ENCODE measurements at places on chromosomes 5 and 9. TPM values are rescaled to one million over a fixed set of nuclear protein-coding genes. Genes with fewer than 3 reads are reported as not detected.

DNA sequence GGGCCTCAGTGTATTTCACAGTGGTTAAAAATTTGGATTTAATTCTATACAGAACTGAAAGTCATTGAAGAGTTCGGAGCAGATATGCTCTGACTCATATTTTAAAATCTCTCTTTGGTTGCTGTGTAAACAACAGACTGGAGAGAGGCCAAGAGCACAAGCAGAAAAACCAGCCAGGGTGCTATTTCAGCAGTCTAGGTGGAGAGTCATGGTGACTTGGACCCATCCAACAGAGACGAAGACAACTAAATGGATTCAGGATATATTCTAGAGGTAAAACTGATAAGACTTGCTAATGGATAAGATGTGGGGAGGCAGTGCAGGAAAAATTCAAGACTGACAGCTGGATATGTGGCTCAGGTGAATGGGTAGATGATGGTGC lies 168.9 kb downstream of the MAPKAP1 start:
- H3K4me1 ChIP-seq, result peaks cover 5% of the 10 kb centered on the region
- peaks cover 2% of the 10 kb centered on the region for H3K36me3 ChIP-seq
- no peak overlapping the region for H3K27ac ChIP-seq
- H3K27me3 ChIP-seq, result no peaks in the 10 kb centered on the region
- peak; percentile 77 for DNase-seq

DNA sequence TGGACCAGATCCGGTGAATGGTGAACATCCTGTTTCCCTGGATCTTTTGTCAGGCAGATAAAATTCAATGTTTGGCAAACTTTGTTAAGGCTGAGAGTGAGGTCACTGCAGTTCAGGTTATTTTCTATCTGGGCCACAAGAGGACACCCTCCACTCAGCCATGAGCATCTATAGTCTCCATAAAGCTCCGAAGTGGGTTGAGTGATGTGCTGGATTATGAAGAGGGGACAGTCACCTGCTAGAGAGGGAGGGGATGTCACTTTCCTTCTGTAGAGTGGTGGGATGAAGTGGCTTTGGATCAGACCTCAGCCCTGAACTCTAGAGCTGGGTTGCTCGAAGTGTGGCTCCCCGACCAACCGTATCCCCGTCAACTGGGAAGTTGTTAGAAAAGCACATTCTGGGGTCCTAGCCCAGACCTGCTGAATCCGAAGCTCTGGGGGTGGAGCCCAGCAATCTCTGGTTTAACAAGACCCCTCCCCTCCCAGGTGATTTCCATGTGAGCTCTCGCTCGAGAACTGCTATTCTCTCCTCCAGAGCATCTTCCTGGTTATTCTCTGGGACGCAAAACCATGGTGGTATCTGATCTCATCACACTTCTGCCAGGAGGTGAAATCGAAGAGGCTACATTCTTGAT lies 31.8 kb upstream of the FGF1 start:
- no peak overlapping the region for H3K27ac ChIP-seq
- DNase-seq, result peak; percentile 62
- no peak overlapping the region for H3K4me3 ChIP-seq
- no peaks in the 10 kb centered on the region for H3K27me3 ChIP-seq
- no peaks in the 10 kb centered on the region for H3K4me1 ChIP-seq

GRCh38 chr5:159198063-159199036 lies 11.0 kb downstream of the RNF145 start:
- H3K27me3 ChIP-seq, result no peaks in the 10 kb centered on the region
- no peaks in the 10 kb centered on the region for H3K4me1 ChIP-seq
- peak; percentile 9 for DNase-seq
- H3K27ac ChIP-seq, result no peak overlapping the region

DNA sequence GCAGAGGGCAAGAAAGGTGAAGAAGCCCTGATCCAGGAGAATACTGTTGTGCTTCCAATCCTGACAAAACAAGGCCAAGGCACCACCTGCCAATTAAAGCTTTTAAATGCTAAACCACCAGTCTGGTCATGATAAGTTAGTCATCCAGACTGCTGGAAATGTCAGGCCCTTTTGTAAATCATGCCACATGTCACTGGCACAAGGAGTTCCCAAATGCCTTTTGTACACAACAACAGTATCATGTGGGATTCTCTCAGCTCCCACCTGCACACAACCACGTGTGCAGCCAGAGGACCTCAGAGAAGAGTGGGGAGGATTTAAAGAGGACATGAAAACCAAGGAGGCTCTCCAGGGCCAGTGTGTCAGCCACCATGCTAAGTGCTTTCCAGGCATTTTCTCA lies 99.3 kb downstream of the CDK5RAP2 start:
- H3K4me1 ChIP-seq, result no peaks in the 10 kb centered on the region
- peaks cover 32% of the 10 kb centered on the region for H3K36me3 ChIP-seq
- no peak overlapping the region for H3K27ac ChIP-seq
- H3K4me3 ChIP-seq, result no peak overlapping the region

GRCh38 chr5:10648806-10649665 lies 85.2 kb downstream of the ANKRD33B start:
- H3K4me1 ChIP-seq, result no peaks in the 10 kb centered on the region
- H3K27ac ChIP-seq, result no peak overlapping the region
- DNase-seq, result no peak
- no peaks in the 10 kb centered on the region for H3K36me3 ChIP-seq
- H3K27me3 ChIP-seq, result no peaks in the 10 kb centered on the region
- H3K4me3 ChIP-seq, result no peak overlapping the region

- H3K27ac ChIP-seq, result no peak overlapping the region
- H3K27me3 ChIP-seq, result no peaks in the 10 kb centered on the region
- H3K4me1 ChIP-seq, result peaks cover 4% of the 10 kb centered on the region
- no peak overlapping the region for H3K4me3 ChIP-seq
- DNase-seq, result no peak
These were observed 3.4 kb downstream of the KLHL9 start for GRCh38 chr9:21331676-21332402.

- H3K4me1 ChIP-seq, result peaks cover 2% of the 10 kb centered on the region
- H3K36me3 ChIP-seq, result peaks cover 2% of the 10 kb centered on the region
- H3K4me3 ChIP-seq, result no peak overlapping the region
- DNase-seq, result peak; percentile 13
- H3K27me3 ChIP-seq, result no peaks in the 10 kb centered on the region
- H3K27ac ChIP-seq, result no peak overlapping the region
These were observed 17.6 kb downstream of the TRMO start for GRCh38 chr9:97904725-97905124.

Gene KIAA1958
- polyA plus RNA-seq, result 0.67 TPM

Gene PARP8
- polyA plus RNA-seq, result 6.5 TPM

All from small intestine (tissue), 16 donors.